Activated naive CD8-positive, alpha-beta T cell treated with anti-CD3 and anti-CD28 coated beads, Interleukin-2, amount 10 ng/mL, durations not matched to agents 7 days and 5 days (primary cell): ENCODE measurements at places on chromosomes 7 and 10.

- DNase-seq: no peak
Observed at GRCh38 chr10:125795128-125795527, 19.5 kb upstream of the MMP21 start.

GRCh38 chr7:106381252-106381651 lies 96.5 kb upstream of the NAMPT start:
- no peak for DNase-seq

- no peak for DNase-seq
Observed at GRCh38 chr10:48505394-48506112, 99.3 kb downstream of the ARHGAP22 start.

GRCh38 chr7:97218767-97219166 lies 101.3 kb downstream of the SDHAF3 start:
- no peak for DNase-seq

- DNase-seq: no peak
Observed at GRCh38 chr7:48380921-48381320, 209.7 kb downstream of the ABCA13 start.

GRCh38 chr7:15016766-15017165 lies 114.2 kb upstream of the DGKB start:
- DNase-seq: no peak

- DNase-seq: no peak
Observed at GRCh38 chr10:38119038-38119437, 24.9 kb downstream of the ZNF37A start.
